ENCODE measurements at places on chromosomes 6 and 20.
A peak's percentile ranks its signal among the peaks of the same experiment; 100 is the strongest.

- no peak for DNase-seq
These were observed 145.7 kb upstream of the PHACTR3 start for GRCh38 chr20:59458645-59459044.

GRCh38 chr20:50794181-50794845, 548 bp upstream of the BCAS4 start:
- DNase-seq: peak; percentile 10

DNA sequence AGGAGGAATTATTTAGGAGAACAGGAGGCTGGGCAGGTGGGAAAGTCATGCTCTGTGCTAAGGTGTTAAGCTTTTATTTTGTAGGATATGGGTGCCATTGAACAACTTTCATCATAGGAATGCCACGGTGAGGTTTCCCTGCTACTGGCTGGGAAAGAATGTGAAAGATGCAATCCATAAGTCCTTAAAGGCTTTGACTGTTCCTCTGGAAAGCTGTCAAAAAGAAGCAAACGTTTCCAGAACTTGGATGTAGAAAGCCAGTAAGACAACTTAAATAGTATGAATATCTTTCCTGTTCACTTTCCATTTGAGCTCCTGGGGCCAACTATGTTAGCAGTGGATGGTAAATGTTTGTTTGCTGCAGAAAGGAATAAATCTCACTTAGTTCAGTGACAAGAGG, 574.4 kb downstream of the RNF144B start:
- DNase-seq: no peak

- no peak for DNase-seq
These were observed 64.5 kb downstream of the IPCEF1 start for GRCh38 chr6:154292066-154292465.

DNA sequence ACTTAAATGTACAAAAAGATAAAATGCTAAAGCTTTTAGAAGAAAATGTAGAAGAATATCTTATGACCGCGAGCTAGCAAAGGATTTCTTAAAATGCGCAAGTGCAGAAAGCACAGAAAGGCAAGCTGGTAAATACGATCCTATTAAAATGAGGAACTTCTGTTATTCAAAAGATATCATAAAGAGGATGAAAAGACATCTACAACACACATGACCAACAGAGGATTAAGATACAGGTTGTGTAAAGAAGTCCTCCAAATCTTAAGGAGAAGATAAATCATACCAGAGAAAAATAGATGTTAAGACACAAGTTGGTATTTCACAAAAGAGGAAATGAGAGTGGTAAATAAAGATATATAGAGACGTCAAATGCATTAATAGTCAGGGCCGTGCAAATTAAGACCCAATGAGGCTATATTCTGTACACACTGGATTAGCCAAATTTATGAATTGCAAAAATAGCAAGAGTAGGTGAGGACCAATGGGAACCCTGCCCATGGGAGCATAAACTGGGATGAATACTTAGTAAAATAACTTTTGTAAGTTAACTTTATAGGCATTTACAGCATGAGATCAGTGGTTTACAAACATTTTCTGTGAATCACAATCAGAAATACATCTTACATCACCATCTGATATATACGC, 23.0 kb downstream of the APCDD1L start:
- DNase-seq: no peak

DNA sequence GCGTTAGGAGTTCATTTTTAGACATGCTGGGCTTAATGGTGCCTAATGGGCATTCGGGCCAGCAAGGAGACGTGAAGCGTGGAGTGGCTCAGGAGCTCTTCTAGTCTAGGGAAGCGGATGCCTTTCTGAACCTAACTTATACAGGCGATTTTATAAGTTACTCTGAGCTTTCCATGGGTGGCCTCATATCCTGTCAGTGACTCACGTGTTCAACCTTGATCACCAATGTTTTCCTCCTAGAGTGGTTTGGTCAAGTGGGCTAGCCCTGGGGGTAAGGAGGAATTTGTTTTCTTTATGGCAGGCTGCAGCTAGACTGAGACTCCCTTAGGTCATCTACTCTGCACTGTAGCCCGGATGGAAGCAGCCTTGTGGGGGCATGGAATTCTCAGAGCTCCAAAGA, 52.1 kb downstream of the PLAGL1 start:
- no peak for DNase-seq

DNA sequence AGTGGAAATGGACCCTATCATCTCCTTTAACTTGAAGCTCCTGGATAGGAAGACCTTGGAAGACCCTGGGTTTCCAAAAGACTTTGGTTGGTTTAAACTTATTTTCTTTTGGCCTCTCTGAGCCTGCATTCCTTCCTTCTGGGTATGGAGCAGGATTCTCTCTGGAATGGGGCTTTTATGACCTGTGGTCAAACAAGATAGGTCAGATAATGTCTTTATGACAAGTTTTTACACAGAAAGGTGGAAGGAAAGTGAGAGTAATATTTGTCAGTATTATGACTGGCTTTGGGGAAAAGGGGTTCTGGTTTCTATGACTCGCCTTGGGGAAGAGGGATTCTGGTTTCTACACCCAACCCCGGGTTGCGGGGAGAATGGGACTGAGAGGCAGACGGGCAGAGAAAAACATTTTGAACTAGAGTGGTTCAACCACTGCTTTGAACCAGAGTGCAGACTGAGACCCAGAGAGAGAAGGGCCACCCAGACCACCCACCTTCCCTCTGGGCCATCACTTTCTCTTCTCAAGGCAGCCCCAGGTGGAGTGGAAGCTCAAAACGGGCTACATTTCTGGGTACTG, 37.6 kb upstream of the KCNK5 start:
- DNase-seq: no peak

- DNase-seq: no peak
These were observed 3.2 kb upstream of the KIAA0408 start for GRCh38 chr6:127462376-127462775.

DNA sequence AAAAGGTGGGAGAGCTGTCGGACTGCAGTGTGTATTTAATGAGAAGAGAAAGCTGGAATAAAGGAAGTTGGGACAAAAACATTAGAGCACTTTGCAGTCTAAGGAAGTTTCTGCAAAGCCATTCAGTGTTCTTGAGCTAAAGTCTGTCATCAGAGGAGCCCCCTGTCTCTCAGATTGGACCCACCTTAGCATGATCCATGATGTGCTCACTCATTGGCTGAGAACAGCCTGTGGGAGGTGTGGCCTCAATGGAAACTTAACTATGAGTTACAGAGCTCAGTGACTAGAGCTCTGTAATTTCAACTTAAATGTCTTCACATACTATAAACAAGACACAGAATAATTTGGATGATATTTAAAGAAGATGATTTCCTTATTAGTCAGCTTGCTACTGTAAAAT, 437.0 kb downstream of the BTBD3 start:
- no peak for DNase-seq

GRCh38 chr6:167255918-167256553, 35.1 kb upstream of the UNC93A start:
- no peak for DNase-seq

- no peak for DNase-seq
These were observed 1.8 kb downstream of the SSR1 start for GRCh38 chr6:7311176-7311575.

GRCh38 chr6:68559070-68559469, 76.0 kb upstream of the ADGRB3 start:
- DNase-seq: no peak

GRCh38 chr6:148044921-148045320, 297.7 kb upstream of the SASH1 start:
- DNase-seq: no peak

DNA sequence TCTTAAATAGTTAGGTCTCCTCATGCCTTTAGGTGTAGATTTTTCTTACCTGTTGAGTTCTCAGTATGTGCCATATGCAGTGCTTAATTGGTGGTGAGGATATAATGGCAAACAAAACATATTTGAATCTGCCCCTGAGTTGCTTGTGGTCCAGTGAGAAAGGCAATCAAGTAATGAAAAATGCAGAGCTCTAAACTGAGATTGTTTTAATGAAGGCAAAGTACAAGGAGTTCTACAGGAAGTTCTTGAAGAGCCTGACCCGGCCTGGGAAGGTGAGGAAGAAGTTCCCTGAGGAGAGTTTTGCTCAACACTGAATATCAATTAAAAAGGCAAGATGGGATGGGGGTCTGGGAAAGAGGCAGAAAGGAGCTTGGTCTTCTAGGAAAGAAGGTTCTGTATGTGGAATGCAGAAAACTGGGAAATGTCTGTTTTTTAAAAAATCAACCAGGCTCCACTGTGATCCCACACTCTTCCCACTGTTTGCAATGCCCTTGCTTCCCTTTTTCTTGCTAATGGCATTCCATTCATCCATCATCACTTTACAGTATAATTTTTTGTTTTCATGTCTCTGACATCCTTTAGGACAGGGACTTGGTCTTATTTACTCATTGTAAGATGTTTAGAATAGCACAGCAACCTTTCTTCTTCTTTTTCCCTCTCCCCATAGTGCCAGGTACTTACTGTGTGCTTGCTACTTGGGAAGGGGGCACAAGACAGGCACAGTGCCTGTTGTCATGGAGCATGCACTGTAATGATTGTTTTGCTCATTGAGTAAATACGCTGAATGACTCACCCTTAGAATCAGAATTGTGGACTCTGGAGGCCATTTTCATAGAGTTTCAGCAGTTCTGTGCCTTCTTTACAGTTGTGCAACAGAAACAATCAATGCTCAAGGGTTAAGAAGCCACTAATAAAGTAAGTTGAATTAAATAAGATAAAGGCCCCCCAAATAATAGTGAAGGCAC, 64.3 kb downstream of the ANKS1A start:
- DNase-seq: no peak

- no peak for DNase-seq
These were observed 32.1 kb upstream of the COL21A1 start for GRCh38 chr6:56279331-56280080.

DNA sequence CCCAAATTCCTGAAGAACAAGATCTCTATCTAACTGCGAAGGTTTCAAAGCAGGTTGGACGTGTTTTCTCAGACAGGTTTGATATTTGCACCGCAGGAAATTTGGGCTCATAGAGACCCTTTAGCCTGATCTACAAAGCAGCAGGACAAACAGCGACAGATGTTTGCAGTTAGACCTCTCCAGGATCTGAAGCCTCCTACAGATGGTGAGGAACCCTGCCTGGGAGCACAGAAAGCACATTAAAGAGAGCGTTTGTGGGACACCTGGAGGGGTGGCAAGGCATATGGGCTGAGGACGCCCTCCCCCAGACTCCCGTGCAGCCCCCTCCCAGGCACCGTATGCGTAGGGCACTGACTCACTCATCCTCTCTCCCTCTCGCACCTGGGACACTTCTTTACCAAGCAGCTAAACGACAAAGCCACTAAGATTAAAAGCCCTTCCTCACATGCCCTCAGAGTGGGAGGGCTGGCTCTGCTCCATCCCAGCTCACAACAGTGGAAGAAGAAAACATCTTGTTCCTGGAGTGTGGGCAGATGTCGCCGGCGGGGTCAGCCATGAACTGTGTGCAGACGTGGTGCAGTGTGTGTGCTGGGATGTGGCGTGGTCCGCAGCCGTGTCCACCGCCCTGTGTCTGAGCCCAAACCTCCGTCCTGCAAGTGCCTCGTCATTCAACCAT, 249.7 kb upstream of the AFDN start:
- DNase-seq: no peak

GRCh38 chr6:113713665-113714064, 143.5 kb upstream of the MARCKS start:
- no peak for DNase-seq

DNA sequence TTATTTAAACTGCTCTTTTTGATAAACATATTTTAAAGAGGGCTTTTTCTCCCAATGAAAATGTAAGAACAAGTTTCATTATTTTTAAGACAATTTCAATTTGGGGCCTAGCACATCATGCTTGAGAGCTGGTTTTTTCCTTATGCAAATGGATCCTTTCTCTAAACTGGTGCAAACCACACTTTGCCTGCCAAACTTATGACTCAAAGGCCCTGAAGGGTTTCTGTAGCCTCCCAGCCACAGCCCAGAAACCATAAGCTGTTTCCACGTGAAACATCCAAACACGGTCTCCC, 451 bp upstream of the HSF2 start:
- DNase-seq: no peak

GRCh38 chr20:19510611-19511010, 247.4 kb upstream of the RIN2 start:
- peak; percentile 85 for DNase-seq

GRCh38 chr6:11374036-11375010, 141.9 kb upstream of the NEDD9 start:
- no peak for DNase-seq

DNA sequence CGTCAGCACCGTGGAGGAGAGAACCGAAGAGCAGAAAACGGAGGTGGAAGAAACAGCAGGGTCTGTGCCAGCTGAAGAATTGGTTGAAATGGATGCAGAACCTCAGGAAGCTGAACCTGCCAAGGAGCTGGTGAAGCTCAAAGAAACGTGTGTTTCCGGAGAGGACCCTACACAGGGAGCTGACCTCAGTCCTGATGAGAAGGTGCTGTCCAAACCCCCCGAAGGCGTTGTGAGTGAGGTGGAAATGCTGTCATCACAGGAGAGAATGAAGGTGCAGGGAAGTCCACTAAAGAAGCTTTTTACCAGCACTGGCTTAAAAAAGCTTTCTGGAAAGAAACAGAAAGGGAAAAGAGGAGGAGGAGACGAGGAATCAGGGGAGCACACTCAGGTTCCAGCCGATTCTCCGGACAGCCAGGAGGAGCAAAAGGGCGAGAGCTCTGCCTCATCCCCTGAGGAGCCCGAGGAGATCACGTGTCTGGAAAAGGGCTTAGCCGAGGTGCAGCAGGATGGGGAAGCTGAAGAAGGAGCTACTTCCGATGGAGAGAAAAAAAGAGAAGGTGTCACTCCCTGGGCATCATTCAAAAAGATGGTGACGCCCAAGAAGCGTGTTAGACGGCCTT, 41.6 kb downstream of the ZBTB2 start:
- DNase-seq: no peak

DNA sequence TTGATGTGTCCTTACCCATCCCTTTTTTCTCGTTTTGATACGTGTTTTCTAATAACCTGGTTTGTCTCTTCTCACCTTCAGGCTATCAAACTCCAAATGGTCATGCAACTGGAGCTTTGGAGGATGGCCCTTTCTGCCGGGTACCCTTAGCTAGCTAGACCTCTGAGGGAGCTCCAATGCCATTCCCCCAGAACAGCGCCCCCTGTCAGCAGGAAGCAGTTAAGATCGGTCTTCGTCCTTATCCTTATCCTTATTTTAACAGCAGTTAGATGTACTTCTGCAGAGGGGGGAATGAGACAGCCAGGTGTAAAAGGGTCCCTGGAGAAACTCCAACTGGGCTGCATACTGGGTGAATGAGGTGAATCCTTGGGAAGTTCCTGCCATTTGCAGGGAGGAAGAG, 37.2 kb downstream of the SEL1L2 start:
- DNase-seq: peak; percentile 20

DNA sequence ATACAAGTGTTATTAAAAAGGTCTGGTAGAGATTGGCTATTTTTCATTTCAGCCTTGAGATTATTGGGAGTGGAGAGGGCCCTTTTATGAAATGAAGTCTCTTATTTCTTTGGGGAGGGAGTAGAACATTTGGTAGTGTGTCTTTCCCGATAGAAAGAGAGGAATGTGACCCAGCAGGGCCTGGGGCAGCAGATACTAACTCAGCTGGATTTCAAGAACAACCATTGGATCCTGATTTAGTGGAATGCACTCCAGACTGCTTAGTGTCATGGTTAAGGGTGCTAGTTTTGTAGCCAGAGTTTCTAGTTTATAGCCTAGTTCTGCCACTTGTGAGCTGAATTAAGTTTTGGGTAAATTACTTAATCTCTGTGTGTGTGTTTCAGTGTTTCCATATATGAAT, 18.4 kb upstream of the FLRT3 start:
- no peak for DNase-seq

GRCh38 chr20:32477594-32478512, 107.3 kb downstream of the NOL4L start:
- no peak for DNase-seq

GRCh38 chr20:37526238-37526838, 1.3 kb downstream of the BLCAP start:
- DNase-seq: peak; percentile 45

Data from erythroblast (primary cell).